Left ventricle myocardium superior (tissue), 1 donor: ENCODE measurements at places on chromosomes 3 and 15.

DNA sequence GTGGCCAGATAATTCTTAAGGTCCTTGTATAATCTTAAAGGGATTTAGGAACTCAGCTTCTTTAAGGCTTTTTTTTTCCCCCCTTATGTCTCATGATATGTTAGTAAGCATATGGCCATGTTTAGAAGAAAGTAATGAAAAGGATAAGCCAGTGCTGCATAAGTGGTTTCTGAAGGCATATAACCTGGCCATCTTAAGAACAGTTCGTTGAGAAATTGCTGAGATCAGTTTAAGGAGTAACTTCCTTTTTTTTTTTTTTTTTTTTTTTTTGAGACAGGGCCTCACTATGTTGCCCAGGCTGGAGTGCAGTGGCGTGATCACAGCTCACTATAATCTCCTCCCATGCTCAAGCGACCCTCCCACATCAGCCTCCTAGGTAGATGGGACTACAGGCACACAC, 51.7 kb downstream of the UBE2E2 start:
- no peak for DNase-seq

DNA sequence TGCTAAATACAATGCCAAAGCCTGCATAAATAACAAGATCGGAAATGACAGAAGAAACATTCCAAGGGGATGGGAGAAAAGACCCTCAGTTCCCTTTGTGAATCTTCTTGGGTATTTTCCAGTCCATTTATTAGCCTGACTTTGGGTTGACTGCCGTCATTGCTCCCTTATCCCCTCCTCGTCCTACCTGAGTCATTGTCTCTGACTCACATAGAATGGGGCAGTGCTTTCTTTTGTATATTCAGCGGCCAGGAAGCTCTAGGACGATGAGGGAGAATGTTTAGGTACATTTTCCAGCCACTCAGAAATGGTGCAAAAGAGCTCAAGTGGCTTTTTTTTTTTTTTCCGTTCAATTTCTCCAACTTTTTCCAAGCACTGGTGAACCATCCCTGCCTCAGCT, 71.6 kb downstream of the KAT2B start:
- DNase-seq: no peak

GRCh38 chr15:34027606-34028005, 11.4 kb downstream of the AVEN start:
- no peak for DNase-seq

GRCh38 chr3:100209948-100210771, 50.6 kb upstream of the TBC1D23 start:
- no peak for DNase-seq

DNA sequence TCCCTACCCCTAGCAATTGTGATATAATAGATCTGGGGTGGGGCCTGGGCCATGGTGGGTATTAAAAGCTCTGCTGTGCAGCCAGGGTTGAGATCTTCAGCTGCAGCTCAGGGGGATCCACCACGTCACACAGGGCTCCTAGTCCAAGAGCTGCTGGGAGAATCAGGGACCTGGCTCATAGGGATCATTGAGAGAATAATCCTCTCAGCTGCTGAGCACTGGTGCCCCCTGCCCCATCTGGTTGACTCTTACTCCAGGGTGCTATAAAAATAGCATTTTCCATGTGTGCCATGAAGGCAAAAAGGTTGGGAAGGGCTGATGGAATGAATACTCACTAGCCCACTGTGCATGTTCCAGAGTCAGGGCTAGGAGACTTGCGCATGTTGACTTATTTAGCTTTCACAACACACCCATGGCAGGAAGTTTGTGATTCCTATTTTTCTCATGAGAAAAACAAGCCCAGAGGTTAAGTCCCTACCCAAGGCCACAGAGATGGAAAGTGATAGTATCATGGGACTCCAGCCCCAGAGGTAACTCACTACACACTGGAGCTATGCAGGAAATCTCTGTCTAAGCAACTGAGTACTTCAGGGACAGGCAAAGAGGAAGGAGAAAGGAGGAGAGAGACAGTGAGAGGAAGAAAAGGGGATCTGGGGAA, 94.6 kb upstream of the HERC1 start:
- no peak for DNase-seq

- no peak for DNase-seq
Observed at GRCh38 chr3:105042586-105042985, 324.1 kb upstream of the ALCAM start.

DNA sequence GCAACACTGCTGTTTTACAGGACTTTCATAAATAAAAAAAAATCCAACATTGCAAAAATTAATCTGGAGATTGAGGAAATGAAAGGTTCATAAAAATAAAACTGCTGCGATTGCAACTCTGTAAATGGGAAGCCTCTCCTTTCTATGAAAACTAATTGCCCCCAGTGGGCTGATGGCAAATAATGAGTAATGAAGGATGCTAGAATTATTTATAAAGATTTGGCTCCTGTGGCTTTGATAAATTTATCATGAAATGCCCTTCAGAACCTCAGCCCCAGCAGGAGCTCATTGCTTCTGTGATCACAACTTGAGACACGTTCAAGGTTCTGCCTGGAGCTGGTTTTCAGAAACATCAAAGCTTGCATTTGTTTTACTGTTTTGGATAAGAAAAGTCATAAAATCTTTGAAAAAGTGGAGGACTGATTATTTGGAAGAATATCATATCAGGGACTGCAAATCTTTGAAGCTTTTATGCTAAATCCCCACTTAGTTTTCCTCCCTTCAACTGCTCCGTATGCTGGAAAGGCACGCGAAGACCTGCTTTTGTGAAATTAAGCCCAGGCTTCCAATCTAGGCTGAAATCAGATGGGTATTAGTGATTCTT, 24.5 kb upstream of the LYZL4 start:
- DNase-seq: no peak

DNA sequence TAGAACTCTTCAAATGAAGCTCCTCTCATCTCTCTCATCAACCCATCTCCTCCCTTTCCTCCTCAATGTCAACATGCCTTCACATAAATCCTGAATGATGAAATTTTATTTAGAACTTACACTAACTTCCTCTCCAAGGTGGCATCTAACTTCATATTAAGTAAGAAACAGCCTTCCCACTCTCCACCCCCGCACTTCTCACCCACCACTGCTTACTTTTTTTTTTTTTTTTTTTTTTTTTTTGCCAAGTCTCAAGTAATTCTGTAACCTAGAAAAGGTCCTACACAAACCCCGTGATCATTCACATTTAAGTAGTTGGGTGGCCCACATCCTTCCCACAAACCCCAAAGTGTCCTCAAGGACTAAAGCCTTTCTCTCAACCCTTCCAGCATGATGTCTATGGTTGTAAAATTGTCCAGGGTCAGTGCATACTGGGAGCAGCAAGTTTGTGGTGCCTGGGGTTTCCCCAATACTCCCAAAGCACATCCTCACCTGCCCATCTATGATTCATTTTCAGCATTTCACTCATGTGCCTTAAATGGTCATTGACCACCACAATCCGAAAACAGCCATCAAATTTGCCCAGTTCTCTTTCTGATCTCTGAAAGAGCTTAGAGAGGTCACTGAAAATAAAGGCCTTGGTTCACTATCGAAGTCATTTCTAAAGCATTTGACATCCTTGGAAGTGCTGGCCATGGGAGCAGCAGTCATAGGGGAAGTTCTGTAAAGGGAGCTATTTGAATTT, 47.2 kb downstream of the CD86 start:
- no peak for DNase-seq

DNA sequence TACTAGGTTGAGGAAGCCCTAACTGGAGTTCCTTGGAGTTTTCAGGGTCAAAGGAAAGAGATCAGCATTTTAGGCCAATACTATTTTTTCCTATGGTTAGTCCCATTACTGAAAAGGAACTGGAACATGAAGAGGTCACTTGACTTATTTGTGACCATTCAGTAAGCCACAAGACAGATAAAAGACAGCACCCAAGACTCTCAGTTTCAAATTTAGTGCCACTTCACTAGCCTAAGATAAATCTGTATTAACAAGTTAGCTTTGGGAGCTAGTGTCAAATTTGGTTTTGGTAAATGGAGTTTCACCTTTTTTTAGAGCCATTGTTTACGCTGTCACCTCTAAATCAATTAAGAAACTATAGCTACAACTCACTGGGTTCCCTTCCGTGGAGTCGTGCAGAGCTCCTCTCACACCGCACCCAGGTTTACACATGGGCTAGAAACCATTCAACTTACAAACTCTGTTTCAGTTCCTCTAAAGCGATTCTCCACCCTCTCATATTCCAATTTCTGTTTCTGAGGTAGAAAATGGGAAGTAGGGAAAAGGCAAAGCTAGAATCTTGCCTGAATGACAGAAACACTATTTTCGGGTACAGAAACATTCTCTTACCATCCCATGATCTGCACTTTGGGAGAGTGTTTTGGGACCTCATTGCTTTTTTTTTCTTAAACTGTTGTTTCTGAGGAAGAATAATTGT, 14.4 kb downstream of the CCDC32 start:
- DNase-seq: no peak

- DNase-seq: no peak
Observed at GRCh38 chr3:37588758-37589157, 272.9 kb upstream of the CTDSPL start.

- DNase-seq: no peak
Observed at GRCh38 chr3:121975702-121976302, 46.2 kb downstream of the ILDR1 start.

GRCh38 chr3:122795674-122796195, 866 bp downstream of the SLC49A4 start:
- DNase-seq: no peak

DNA sequence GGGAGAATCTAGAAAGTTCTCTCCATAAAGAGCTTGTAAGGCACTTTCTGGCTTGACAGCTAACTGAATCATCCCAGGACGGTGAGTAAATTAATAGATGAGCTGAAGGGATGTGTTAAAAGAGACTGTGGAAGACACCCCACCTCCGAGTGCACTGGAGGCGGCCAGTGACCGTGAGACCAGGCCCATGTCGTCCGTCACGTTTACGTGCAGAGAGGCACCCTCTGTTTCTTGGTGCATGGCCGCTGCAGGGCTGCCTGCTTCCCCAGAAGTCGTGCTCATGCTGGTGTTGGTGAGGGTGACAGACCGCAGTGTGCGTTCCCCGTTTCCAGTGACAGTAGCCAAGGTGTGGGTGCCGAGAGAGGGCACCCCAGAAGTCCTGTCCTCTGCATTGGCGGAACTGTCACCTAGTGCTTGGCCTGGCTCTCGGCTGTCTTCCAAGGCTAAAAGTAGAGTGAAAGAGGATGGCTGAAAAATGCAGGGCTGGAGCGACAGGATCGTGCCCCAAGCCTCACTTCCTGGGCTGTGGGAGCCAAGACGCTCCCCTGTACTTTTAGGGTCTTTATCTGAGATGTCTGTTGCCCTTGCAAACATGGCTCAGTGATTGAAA, 41.1 kb downstream of the HEG1 start:
- peak; percentile 38 for DNase-seq

DNA sequence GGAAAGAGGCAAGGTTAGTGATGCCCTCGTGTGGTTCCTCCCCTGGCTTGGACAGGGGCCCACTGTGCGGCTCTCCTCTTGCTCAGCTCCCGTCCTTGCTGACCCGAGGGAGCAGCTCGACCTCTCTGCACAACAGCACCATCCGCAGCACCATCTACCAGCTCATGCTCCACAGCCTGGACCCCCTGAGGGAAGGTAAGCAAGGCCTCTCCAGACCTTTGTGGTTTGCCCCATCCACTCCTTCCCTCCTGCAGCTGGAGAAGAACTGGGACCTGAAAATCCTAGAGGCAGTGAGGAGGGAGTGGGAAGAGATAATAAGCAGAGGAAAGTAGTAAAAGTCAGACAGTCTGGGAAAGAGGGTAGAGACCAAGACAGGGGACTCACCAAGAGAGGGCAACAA, 17.8 kb downstream of the SLC24A1 start:
- no peak for DNase-seq

- DNase-seq: no peak
Observed at GRCh38 chr15:37105889-37106288, 5.5 kb upstream of the MEIS2 start.

DNA sequence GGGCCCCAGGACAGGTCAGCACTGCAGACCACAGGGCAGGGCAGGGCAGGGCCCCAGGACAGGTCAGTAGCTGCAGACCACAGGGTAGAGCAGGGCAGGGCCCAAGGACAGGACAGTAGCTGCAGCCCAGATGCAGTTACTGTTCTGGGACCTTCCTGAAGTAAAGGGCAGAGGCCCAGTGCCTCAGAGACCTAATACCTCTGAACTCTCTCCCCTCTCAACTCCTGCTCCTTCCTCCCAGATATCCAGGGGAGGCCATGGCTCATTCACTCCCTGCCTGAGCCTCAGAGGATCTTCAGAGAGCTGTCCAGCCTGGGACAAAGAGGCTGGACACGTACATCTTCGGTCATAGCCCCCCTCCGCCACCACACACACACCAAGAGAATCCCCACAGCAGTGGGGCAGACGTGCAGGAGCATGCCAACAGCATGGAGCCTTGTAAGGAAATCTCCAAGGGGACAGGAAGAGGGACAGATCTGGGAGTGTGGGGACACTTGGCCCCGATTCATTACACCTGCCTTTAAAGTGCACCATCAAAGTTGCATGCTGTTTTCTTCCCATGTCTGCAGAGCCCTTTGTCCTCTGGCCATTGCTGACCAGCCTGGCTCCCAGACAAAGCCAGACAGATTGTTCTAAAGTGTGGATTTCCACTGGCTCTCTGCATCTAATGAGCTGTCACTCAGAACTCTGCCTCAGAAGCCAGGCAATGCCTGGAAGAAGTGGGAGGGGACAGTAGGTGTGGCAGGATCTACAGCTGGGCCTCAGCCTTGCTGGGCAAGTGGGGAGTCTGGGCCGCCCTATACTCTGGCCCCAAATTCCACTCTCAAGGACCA, 24.2 kb upstream of the BUB1B start:
- DNase-seq: no peak

DNA sequence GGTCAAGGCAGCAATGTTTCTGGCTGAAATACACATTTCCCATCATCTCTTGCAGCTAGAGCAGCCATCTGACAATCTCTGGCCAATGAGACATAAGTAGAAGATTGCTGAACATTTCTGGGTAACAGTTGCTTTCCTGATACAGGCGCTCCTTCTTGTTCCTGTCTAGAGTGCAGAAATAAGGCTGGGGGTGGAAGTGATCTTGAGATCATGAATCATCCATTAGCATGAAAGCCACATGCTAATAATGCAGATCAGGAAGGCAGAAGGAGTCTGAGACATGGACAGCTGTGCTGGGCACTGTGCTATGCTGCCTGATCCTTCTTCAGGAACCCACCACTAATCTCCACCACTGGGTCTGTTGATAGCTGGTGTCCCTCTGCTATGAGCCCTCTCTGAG, 14.8 kb upstream of the TMEM108 start:
- DNase-seq: no peak

GRCh38 chr15:28984421-28985315, 98.9 kb downstream of the APBA2 start:
- no peak for DNase-seq

DNA sequence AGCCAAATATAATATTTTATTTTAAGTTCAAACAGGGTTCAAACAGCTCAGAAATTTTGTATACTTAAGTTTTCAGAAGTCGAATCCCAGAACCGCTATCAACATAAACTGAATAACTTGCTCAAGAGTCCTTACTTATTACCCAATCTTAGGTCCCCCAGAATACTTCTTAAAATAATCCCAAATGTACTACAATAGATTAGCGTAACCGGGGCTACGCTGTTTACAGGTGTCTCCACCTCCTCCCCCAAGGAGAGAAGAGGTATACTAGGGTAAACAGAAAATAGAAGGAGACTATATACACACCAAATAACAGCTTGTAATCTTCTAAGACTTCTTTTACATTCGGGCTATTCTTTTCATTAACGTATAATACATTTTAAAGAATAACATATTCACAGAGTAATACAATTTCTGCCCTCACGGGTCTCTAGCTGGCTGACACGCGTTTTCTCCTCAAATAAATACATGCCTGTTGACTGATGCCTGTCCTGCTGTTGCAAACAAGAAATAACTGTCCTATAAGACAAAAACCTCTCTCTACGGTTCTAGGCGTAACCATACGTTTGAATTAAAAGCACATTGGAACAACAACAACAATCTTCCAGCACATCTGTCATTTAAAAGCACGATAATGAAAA, 1.3 kb downstream of the DENND4A start:
- DNase-seq: no peak
